Vagina (tissue), 2 donors: ENCODE measurements at places on chromosomes 4 and X.

GRCh38 chrX:9729171-9729885 lies 36.3 kb downstream of the GPR143 start:
- no peak overlapping the region for H3K27ac ChIP-seq
- H3K4me3 ChIP-seq: no peak overlapping the region
- no peaks in the 10 kb centered on the region for H3K36me3 ChIP-seq

DNA sequence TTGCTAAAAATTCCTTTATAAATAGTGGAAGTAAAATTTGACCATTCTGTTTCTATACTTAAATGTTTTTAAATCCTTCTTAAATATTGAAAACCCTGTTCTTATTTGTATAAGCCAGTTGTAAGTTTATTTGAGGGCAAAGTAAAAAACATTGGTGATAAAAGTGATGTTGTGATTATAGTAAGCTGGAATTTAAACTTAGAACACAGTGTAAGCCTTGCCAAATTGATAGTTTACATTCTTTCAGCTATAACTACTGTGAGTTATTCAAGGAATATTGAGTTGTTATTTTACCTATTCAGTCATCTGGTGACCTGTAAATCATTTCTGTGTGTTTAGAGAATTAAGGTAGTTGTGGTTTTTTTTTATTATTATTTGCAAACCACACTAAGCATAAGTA lies 9.6 kb downstream of the YY2 start:
- no peaks in the 10 kb centered on the region for H3K36me3 ChIP-seq
- no peak for DNase-seq
- no peaks in the 10 kb centered on the region for H3K27me3 ChIP-seq
- no peak overlapping the region for H3K27ac ChIP-seq

DNA sequence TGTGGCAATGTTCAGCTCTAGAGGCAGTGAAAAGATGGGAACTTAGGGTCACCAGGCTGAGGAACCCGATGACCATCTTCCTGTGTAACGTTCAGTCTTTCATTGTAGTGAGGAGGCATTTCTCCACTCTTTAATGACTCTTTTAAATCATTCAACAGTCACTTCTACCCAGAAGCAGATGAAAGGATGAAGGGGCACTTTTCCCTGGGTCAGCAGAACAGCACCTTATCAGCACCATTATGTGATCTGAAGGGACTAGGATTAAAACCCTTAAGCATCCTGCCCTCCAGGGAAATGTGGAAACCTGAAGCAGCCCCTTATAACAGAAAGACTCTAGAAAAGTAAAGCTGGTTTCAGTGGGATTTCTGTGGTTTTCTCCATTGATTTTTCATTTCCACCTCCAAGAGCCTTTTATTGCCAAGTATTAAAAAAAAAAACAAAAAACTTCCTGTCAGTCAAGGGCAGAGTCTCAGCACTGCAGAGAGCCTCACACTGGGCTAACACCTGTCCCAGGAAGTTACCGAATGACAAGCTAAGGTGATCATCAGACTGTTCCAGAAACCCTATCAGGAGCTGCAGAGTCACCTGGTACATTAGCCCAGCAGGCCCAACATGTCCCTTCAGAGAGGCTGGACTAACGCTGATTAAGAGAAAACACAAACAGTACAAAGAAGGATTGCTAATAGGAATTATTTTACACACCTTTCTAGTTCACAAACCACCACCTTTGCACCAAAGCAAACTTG lies 185.9 kb downstream of the SHROOM3 start:
- H3K27me3 ChIP-seq: no peaks in the 10 kb centered on the region
- no peaks in the 10 kb centered on the region for H3K36me3 ChIP-seq
- no peak for DNase-seq
- H3K27ac ChIP-seq: no peak overlapping the region
- H3K4me3 ChIP-seq: no peak overlapping the region

DNA sequence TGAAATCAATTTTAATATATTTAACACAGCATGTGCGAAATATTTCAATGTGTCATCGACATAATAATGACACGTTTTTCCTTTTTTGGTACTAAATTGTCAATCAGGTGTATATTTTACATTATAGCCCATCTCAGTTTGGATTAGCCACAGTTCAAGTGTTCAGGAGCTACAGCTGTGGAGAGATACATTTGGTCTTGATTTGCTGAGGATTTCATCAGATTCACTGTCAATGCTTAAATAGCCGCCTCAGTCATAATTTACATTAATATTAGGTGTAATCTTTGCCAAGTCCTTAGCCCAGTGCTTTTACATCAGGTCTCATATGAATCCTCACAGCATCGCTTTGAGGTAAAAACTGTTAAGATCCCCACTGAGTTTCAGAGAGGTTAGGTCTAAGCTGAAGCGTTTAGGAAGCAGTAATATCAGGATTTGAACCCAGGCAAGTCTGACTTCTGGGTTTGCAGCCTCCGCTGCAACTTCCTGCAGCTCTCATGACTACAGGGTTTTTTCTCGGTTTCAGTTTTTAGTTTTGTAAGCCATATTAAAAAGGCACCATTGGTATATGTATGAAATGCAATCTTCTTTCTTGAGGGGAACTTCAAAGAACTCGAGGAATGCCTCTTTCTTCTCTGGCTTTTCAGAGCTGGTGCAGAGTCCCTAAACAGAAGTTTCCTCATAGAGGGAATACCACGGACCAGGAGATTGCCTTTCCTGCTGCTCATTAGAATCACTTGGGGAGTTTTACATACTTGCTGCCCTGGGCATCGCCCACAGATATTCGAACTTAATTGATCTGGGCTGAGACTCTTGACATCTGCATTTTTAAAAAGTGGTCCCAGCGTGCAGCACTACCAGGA lies 6.4 kb downstream of the MTM1 start:
- peaks cover 38% of the 10 kb centered on the region for H3K4me1 ChIP-seq
- H3K36me3 ChIP-seq: no peaks in the 10 kb centered on the region
- H3K4me3 ChIP-seq: no peak overlapping the region
- no peaks in the 10 kb centered on the region for H3K27me3 ChIP-seq

GRCh38 chrX:70129816-70130215 lies 3.4 kb upstream of the IGBP1 start:
- DNase-seq: no peak
- no peaks in the 10 kb centered on the region for H3K27me3 ChIP-seq
- H3K4me3 ChIP-seq: no peak overlapping the region
- H3K4me1 ChIP-seq: peaks cover 3% of the 10 kb centered on the region

- H3K27me3 ChIP-seq: no peaks in the 10 kb centered on the region
- H3K4me1 ChIP-seq: no peaks in the 10 kb centered on the region
- no peaks in the 10 kb centered on the region for H3K36me3 ChIP-seq
- H3K4me3 ChIP-seq: no peak overlapping the region
- H3K27ac ChIP-seq: no peak overlapping the region
- no peak for DNase-seq
Observed at GRCh38 chrX:7921750-7922149, 5.5 kb downstream of the PNPLA4 start.

GRCh38 chr4:142539796-142540482 lies 306.2 kb downstream of the INPP4B start:
- DNase-seq: no peak
- no peak overlapping the region for H3K27ac ChIP-seq
- H3K36me3 ChIP-seq: no peaks in the 10 kb centered on the region
- H3K4me1 ChIP-seq: no peaks in the 10 kb centered on the region
- no peaks in the 10 kb centered on the region for H3K27me3 ChIP-seq

GRCh38 chr4:40747207-40747835 lies 2.4 kb upstream of the NSUN7 start:
- no peak overlapping the region for H3K27ac ChIP-seq
- DNase-seq: no peak
- no peak overlapping the region for H3K4me3 ChIP-seq
- H3K4me1 ChIP-seq: peaks cover 16% of the 10 kb centered on the region
- no peaks in the 10 kb centered on the region for H3K27me3 ChIP-seq

DNA sequence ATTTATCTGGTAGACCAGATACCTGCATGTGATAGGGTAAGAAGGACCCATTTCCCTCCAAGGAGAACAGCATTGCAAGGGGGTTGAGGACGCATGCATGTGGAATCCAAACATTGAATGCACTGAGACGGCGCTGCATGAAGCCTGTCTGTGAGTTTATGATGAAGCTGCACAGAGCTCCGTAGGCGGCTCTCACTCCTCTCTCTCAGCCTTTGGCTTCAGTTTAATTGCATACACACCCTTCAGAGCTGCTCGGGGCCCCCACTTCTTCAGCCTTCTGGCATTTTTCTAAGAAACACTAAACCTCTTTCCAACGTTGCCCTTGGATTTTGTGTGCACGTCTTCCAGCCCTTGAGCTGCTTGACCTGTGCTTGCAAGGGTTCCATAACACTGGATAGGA lies 176.6 kb downstream of the DHRSX start:
- peaks cover 6% of the 10 kb centered on the region for H3K4me1 ChIP-seq
- no peaks in the 10 kb centered on the region for H3K36me3 ChIP-seq
- no peaks in the 10 kb centered on the region for H3K27me3 ChIP-seq
- H3K4me3 ChIP-seq: no peak overlapping the region
- H3K27ac ChIP-seq: no peak overlapping the region

- no peaks in the 10 kb centered on the region for H3K36me3 ChIP-seq
- DNase-seq: no peak
- no peak overlapping the region for H3K27ac ChIP-seq
- no peak overlapping the region for H3K4me3 ChIP-seq
Observed at GRCh38 chr4:2142630-2143427, 83.7 kb downstream of the NAT8L start.

DNA sequence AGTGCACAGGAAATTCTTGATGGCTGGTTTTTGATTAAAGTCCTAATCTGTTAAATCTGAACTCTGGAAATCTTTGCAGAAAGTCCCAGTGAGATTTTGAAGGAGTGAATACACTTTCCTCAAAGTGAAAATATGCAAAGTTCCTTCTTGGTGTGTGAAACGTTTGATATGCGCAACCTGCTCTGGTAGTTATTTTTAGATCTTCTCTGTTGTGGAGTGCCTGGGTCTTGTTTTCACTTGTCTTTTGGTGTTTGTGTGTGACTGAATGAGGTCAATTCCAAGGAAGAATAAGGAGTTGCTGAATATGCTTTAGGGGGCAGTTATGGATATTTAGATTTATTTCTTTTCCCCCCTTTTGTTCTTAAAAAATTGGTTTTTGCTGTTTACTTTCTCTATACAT lies 41.7 kb downstream of the SCML1 start:
- no peaks in the 10 kb centered on the region for H3K36me3 ChIP-seq
- no peak for DNase-seq
- H3K4me1 ChIP-seq: no peaks in the 10 kb centered on the region

GRCh38 chr4:54445866-54446265 lies 211.9 kb upstream of the KIT start:
- H3K27ac ChIP-seq: no peak overlapping the region
- H3K36me3 ChIP-seq: no peaks in the 10 kb centered on the region
- no peak overlapping the region for H3K4me3 ChIP-seq
- H3K4me1 ChIP-seq: no peaks in the 10 kb centered on the region
- H3K27me3 ChIP-seq: no peaks in the 10 kb centered on the region

DNA sequence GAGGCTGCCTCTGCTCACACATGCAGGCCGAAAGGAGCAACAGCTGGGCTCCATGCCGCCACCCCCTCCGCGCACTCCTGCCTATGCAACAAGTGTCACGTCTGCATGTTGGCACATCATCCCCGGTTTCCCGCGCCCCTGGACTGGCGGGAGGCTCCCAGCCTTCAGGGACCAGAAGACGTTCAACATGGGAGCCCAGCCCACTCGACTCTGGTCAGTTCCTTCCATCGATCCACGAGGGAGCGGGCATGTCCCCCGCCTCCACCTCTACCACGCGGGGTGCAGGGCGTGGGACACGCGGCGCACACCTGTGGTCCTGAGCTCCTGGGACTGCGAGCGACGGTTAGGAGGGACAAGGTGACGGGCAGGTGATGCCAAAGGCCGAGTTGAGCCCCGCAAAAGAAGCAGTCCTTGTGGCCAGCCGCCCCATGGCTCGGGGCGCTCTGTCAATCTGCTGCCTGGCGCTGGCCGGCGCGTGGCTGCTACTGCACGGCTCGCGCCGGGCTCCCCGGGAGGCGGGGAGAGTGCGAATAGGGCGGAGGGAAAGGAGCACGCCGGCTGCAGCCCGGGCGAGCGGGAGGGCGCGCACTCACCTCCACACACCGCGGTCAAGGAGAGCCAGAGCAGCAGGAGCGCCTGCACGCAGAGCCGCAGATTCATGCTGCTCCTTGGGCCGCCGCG lies 645 bp downstream of the APLN start:
- DNase-seq: peak; percentile 37
- no peaks in the 10 kb centered on the region for H3K36me3 ChIP-seq
- peaks cover 16% of the 10 kb centered on the region for H3K4me1 ChIP-seq
- no peak overlapping the region for H3K27ac ChIP-seq
- H3K4me3 ChIP-seq: peak overlapping the region; percentile 40

DNA sequence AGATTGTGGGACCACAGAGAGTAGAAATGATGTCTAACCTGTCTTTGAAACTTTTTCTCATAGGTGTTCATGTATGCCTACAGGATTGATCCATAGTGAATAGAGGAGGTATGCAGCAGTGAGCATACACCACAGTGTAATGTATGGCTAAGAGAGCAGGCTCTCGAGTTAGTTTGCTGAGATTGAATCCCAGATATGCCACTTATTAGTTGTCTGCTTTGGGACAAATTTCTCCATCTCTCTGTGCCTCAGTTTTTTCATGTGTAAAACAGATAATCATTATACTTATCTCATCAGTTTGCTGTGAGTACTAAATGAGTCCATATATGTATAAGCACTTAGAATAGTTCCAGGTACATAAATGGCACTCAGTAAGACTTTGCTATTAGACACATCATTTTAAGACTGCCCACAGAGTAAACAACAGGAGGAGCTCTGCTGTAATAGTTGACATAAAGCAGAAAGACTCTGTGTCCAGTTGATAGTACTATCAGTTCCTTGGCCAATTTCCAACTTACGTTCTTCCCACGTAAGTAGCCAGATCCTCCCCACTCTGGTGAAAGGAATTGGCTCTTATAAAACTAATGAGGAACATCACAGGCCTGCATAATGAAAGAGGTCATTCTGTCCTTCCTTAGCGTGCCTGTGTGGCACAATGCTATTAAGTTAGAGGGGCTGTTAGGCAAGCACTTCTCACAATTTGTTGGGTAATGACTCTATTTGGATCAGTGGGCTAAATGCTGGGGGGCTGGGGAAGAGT lies 20.7 kb upstream of the RNF150 start:
- H3K4me1 ChIP-seq: no peaks in the 10 kb centered on the region
- DNase-seq: no peak

DNA sequence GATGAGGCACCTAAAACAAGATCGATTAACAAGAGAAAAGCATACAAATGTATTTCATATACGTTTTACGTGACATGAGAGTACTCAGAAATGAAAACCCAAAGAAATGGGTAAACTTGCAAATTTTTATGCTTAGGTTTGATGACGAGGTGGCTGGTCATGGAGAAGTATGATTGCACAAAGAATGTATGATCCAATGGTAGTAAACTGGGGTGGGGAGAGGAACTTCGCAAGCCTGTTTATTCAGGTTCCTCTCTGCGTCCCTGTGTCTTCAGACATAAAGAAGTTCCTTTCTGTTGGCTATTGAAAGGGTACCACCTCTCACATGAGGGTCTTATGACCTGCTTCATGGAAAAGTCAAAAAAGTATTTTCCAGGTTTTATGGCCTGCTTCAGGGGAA lies 309.2 kb downstream of the BCOR start:
- no peak for DNase-seq
- H3K4me1 ChIP-seq: no peaks in the 10 kb centered on the region
- H3K27ac ChIP-seq: no peak overlapping the region
- H3K4me3 ChIP-seq: no peak overlapping the region
- no peaks in the 10 kb centered on the region for H3K27me3 ChIP-seq

- H3K36me3 ChIP-seq: no peaks in the 10 kb centered on the region
- DNase-seq: no peak
- no peaks in the 10 kb centered on the region for H3K27me3 ChIP-seq
- H3K27ac ChIP-seq: no peak overlapping the region
- no peaks in the 10 kb centered on the region for H3K4me1 ChIP-seq
Observed at GRCh38 chr4:11468901-11469300, 40.2 kb upstream of the HS3ST1 start.
